ENCODE measurements at places on chromosomes 3 and 15.
A peak's percentile ranks its signal among the peaks of the same experiment; 100 is the strongest.

DNA sequence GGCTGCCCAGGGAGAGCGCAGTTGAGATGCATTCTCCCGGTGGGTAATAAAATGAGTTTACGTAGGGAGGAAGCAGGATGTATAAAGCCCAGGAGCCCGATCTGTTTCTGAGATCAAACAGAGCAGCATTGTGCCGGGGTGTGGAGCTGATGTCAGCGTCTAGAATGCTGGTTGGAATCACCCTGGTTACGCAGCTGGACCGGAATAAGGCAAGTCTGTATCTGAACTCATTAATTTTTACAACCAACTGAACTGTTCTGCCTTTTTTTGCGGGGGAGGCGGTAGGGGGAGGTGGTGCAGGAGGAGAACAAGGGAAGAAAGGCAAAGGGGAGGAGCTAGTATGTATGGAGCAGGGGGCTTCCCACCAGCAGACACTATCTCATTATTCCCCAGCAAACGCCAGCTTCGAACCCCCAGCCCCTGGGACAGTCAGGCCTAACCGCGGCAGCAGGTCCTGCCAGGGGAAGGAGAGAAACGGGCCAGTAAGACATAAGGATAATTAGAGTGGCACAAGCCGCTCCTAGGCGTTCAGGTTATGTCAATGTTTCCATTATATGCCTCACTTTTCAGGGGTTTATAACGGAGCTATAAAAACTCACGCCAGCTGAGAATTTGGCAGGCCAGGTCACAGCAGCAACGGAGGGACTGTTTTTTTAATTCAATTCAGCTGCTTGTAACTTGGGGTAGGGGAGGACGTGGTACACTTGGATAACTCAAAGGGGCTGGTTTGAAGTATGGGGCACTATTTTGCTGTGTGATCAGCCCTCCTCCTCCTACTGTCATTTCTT, 175.3 kb upstream of the HES1 start:
- DNase-seq, result no peak

DNA sequence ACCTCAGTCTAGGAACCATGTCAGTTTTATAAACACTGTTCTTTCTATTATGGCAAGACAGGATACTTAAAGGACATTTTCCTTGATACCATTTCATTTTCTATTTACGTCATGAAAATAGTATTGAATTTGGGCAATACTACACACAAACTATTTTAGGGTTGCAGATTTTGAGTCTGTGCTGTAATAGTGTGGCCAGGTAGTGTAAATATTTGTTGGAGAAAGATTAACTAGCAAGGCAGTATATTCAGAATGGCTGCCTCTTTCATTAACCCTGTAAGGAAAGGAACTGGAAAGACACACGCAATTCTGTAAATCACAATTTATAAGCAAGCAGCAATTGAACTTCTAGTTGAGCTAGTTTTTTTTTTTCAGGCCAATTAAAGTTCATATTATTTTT, 2.0 kb downstream of the CTXND1 start:
- DNase-seq, result no peak

GRCh38 chr15:93617443-93617842, 528.4 kb upstream of the RGMA start:
- DNase-seq, result no peak

DNA sequence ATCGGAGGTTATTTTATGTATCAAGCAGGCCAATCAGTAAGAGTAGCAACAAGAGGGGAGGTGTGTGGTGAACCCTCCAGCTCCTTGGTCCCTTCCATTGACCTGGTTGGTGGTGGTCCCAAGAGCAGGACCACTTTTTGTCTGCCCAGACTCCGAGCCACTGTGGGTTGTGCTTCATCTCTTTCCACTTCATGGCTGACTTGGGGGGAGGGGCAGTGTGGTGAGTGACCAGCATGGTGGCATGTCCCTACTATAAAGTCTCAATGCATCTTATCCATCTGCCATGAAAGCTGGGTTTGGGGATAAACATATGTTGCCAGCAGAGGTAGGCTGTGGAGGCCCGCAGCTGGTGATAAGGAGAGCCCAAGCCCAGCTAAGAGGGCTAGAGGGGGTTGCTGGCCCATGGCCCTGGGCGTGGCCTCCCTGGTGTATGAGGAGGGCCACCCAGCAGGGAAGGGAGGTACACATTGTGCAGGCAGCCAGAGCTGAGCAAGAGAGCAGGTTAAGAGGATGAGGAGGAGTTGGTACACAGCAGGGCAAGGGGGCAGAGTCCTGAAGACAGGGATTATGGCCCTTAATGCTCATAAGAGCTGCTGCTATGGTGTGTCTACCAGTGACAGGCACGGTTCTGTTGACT, 7.0 kb downstream of the AEN start:
- DNase-seq, result no peak

DNA sequence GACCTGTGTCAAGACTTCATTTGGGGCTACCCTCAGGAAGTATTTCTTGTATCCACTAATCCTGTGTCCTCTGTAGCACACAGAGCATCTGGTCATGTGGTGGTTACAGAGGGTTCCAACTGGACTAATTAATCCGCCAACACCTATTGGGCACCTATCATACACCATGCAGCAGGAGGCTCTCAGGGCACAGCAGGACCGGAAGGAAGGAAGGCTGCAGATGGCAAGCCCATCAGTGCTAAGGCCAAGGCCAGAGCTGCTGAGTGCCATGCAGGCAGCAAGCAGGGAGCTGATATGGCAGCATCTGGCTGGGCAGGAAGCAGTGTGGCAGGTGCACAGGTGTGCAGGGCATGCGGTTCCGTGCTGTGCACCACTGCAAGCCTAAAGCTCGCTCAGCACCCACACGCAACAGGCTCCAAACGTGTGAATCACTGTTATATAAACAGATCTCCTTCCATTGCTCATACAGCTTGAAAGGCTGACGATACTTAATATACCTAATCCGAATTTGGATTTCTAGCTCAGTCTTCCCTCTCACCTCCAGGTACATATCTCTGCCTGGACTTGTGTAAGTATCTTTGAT, 64.4 kb upstream of the SNRPA1 start:
- no peak for DNase-seq

- DNase-seq, result no peak
Observed at GRCh38 chr3:123765475-123766128, 118.5 kb downstream of the MYLK start.

DNA sequence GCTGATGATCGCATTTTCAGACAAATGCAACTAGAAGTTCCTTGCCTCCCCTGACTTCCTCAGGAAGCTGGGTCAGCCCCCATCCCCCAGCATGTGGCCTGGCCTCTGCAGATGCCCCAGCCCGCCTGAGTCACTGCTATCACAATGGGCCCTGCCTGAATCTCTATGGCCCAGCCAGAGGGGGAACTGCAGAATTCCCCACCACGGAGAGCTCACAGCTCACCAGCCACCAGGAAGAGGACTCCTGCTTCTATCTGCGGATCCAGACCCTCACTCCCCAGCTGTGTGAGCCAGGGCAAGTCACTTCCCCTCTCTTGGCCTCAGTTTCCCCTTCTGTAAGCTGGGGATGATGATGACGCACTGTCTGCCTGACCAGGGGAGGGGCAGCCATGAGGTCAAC, 6.9 kb downstream of the PLXND1 start:
- no peak for DNase-seq

DNA sequence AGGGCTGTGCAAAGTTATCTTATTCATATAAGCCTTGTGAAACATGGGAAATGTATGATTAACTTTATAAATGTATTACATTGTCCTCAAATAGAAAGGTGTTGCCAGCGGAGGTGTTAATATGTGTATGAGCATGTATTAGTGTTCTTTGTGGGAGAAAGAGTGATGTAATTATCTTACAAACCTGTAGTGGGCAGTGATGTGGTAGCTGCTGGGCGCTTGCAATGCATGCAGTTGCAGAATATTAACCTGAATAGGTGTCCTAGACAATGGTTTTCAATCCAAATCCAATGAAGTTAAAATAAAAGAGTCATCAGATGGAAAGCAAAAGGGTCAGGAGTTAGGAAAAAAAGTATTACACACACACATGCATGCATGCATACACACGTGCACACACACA, 881.3 kb upstream of the CADM2 start:
- no peak for DNase-seq

- no peak for DNase-seq
Observed at GRCh38 chr3:172675441-172676193, 35.2 kb downstream of the NCEH1 start.

GRCh38 chr15:51736751-51737521, 519 bp downstream of the LYSMD2 start:
- DNase-seq, result no peak

DNA sequence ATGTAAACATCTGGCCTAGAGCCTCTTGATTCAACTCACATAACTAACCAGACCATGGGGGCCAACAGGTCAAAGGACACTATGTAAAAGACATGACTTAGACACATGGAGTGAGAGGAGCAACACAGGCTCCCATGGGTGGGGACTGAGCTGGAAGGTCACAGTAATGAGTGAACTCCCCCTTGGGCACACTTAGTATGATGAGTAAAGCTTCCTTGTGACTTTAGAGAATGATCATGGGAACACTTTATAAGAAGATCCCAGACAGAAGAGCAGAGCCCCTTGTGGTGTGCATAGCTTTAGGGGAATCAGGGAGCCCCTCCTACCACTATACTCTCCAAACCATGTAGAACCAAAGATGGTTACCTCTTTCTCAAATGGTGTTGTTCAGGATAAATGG, 10.2 kb downstream of the GCSAM start:
- DNase-seq, result no peak

DNA sequence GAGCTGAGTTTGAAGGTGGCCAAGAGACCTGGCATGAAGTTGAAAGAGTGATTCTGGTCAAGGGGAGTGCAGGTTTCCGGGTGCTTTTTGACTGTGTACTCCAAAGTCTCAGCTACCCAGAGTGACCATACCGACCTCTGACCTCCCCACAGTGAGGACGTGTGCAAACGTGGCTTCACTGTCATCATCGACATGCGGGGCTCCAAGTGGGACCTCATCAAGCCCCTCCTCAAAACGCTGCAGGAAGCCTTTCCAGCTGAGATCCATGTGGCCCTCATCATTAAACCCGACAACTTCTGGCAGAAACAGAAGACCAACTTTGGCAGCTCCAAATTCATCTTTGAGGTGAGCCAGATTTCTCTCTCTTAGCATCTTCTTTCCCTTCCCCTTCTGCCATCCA, 272.4 kb upstream of the ROPN1 start:
- DNase-seq, result no peak

DNA sequence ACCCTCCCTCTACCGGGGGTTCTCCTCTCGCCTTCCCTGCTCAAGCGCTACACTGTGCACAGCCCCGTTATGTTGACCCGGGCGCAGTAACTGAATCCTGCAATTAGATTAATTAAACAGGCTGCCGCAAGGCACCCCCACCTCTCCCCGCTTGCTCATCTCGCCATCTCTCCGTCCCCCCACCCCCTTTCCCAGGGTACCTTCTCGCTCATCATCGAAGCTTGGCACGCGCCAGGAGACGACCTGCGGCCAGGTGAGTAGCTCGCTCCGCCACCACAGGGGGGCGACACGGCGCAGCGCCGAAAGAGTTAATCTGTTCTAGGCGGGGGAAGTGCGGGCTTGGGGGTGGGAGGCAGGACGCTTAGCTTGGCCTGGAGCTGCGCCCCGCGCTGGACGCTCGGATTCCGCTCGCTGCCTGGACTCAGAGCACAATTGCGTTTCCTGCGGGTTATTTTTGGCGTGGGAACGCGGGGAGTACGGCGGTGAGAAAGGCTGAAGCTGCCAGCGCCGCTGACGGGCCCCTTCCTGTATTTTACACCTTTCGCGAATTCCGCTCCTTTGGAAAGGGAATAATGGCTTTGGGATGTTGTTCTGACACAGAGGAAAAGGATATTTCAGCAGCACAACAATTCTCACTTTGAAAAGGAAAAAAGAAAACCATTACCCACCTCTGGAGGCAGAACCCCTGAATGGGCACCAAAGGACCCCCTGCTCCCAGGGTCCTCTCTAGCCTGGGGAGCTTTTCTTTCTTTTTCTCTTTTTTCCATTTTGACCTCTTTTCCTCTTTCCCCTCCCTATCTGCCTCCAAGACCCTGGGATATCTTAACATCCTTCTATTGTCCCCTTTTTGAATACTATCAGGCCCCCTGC, 1.5 kb downstream of the DLL4 start:
- DNase-seq, result no peak

DNA sequence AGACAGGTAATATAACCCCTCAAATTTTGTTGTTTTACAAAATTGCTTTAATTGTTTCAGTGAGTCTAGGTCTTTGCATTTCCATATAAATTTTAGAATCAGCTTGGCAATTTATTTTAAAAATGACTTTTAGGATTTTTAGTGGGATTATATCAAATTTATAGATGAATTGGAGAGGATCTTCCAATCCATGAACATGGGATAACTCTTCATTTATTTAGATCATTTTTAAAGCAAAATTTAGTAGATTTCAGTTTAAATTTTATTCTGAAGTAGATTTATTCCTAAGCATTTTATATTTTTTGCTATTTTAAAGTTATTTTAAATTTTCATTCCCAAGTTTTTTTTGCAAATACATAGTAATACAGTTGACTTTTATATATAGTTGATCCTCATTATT, 58.1 kb upstream of the THSD4 start:
- no peak for DNase-seq

DNA sequence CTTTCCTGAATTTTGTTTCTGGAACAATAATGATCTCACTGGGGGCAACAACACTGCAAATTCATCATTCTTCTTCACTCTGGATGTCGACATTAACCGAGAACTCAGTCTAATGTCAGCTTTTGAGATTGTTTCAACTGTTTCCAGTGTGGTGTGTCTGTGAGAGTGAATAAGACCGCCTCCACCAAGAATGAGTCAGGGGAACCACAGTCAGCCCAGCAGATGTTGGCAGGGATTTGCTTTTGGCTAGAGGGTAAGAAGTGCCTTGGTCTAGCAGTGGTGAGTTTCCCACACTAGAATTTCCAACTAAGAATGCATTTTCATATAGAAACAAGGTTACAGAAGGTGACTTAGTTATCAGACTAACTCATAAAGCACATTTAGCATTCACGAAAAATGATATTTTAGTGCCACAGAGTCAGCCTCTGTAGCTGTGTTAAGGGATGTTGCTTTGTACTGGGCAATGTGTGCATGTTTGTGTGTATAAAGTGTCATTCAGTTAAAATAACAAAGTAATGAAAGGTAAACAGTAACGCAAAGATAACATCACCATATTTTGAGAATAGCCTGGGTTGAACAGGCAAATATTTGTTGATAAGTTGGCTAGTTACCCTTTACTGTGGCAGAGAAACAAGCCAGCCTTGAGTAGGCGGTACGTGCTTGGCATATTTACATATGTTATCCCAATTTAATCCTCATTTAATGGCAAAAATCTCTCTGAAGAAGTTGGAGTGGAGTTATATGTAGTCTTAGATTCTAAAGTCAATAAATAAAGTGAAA, 33.8 kb downstream of the DRD3 start:
- DNase-seq, result peak; percentile 98

- no peak for DNase-seq
Observed at GRCh38 chr3:185534511-185534910, 17.9 kb downstream of the LIPH start.

GRCh38 chr3:193207290-193208273, 33.4 kb upstream of the PLAAT1 start:
- no peak for DNase-seq

Data from stromal cell of bone marrow (primary cell).